ENCODE measurements at places on chromosomes 3 and 15.

DNA sequence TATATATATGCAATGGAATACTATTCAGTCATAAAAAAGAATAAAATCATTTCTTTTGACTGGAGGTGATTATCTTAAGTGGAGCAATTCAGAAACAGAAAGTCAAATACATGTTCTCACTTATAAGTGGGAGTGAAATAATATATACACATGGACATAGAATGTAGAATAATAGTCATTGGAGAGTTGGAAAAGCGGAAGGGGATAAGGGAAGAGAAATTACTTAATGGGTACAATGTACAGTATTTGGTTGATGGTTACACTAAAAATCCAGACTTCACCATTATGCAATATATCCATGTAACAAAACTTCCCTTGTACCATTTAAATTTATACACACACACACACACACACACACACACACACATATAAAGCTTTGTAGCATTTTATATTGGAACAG is 84.3 kb downstream of the RAP2B start:
- DNase-seq: no peak

DNA sequence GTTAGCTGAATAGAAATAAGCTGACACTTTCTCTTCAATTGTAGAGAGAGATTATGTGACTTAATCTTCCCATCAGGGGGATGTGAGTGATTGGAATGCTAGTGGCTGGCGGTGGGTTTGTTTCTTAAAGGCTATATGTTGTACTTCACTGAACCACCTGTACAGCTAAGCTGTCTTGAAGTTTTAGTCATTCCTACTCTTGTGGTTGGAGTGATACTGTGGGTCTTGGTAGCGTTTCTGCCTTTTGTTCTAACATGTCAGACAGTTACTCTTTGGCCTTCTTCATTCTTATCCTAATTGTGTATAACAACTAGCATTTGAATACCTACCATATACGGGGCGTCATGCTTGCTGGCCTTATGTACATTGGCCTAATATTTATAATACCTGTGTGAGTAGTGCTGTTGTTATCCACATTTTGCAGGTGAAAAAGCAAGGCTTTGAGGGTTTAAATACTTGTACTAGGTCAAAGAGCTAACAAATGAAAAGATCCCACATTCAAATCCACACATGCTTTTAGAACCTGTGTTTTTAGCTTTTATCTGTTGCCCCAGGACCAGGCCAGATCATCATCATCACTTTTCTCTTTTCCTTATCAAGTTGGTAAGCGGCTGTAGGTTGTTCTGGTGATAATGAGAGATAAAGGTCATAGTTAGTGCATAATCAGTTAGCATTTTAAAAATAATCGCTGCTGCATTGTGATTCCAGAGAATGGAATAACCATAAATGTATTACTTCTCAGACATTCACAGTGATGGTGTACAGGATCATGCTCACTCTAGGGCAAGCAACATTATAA is 50.2 kb downstream of the AKAP13 start:
- DNase-seq: no peak

DNA sequence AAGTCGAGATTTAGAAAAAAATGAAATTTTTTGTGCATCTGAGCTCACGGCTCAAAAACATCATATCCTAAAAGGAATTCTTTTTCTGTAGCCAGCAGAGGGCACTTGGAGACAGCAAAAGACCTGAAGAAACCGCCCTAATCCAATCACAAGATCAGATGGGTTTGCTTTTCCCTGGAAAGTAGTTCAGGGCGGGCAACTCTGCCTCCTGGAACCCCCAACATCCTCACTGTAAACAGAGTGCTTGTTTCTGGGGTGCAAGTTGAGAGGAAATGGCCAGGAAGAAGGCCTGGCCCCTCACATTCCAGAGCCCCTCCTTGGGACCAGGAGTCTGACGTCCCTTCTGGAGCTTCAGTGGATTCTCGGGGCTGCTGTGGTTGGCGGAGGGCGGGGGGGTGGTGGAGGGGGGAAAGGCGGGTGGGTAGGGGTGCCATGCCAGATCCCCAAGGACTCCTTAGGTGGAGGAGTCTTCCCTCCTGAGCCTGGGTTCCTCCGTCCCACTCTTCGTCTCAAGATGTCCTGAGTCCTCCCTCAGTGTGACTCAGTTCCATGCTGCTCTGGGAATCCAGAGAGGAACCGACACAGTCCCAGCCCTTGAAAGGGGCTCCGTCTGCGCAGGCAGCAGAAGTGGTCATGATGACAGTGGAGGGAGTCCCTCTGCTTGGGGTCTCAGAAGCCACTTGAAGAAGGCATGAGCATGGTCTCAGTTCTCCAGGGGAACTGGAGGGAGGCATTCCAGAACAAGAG is 35.9 kb downstream of the CCK start:
- peak; percentile 40 for DNase-seq

DNA sequence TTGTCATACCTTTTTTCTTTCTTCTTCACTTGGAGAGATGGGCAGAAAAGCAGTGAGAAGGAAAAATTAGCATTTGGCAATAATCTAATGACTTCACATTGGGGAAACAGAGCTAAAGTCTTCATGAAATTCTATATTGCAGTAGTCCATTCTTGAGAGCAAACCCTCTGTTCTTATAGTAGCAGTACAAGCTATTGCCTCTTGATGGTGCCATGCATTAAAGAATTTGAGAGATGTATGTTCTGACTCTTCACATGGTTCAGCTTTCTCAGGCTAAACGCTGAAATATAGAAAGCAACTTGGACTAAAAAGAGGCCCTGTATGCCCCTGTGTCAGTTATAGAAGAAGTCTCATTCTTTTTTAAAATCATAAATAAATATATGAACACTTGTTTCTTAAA is 36.0 kb downstream of the PHLDB2 start:
- peak; percentile 14 for DNase-seq

DNA sequence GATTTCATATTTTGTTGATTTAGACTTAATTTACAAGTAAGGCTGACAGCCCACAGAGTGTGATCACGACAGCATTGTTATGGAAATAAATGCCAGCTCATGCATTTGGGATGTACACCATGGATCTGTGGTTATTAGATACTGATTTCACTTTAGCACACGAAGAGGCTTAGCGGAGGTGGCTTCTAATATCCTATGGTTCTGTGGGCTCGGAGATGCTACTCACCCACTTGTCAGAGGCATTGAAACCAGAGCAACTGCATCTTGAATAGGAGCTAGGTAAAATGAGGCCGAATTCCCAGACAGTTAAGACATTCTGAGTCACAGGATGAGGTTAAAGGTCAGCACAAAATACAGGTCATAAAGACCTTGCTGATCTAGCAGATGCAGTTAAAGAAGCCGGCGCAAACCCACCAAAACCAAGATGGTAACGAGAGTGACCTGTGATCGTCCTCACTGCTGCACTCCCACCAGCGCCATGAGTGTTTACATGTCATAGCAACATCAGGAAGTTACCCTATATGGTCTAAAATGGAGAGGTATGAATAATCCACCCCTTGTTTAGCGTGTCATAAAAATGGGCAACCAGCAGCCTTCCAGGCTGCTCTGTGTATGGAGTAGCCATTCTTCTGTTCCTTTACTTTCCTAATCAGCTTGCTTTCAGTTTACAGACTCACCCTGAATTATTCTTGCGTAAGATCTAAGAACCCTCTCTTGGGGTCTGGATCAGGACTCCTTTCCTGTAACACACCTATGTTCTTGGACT is 117.5 kb downstream of the PGPEP1L start:
- DNase-seq: no peak

DNA sequence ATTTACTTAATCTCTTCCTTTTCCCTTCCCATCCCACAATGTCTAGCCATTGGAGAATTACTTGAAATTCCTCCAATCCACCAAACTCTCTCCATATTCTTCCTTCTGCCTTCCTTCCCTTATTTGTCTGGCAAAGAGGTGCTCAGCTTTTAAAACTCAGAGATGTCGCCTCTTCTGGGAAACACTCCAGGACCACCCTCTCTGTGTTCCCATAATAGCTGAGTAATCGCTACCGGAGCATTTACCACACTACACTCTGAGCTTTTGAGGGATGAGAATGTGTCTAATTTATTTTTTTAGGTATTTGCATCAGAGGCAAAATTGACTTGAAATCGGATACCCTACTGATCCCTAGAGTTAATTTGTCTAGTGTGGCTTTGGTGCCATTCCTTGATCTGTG is 245.7 kb upstream of the TPRG1 start:
- no peak for DNase-seq

GRCh38 chr3:176328198-176328597 is 869.1 kb downstream of the TBL1XR1 start:
- DNase-seq: no peak

DNA sequence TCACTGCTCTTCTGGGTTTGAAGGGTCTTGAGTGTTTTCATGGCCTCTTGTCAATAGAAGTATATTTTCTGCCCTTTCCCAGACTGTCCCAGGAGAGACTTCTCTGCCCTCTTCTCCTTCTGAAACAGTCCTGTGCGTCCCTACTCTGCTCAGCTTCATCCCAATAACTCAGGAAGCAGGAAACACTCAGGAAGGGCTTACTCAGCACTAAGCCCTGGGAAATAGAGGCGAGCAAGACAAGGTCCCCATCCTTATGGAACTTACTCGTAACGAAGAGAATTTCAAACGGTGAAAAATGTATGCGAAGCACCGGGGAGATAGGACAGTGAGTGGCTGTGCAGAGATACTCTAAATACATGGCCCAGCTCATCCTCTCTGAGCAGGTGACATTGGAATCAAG is 52.8 kb upstream of the TFRC start:
- no peak for DNase-seq

DNA sequence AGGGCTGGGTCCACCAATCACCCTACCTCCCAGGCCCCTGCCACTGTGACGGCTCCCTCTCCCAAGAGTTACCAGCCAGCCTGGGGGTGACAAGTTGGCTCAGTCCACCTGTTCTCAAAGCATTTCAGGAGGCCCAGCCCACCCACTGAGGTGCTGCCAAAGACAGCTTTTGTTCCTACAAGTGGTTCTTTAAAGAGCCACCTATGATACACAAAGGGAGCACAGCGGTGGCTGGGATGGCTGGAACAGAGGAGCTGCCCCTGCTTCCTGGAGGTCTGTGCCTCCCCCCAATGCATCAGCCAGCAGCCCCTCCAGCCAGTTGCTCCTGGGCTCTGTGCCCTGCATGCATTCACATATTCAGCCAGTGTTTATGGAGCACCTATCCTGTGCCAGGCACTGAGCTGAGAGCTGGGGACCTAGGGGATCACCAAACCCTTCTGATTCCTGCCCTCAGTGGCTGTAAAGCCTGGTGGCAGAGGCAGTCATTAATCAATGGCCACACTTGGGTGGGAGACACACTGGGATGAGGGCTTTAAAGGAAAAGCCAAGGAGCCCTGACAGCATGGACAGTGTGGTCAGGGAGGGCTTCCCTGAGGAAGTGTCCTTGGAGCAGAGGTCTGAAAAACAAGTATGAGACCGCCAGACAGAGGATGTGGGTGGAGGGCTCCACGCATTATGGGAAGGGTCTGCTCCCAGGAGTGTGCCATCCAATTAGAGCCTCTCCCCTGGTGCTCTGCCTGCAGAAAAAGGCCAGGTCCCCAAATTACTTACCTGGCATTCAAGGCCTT is 107.1 kb upstream of the LINGO1 start:
- DNase-seq: no peak

GRCh38 chr3:140163159-140163763 is 228.3 kb downstream of the CLSTN2 start:
- no peak for DNase-seq

DNA sequence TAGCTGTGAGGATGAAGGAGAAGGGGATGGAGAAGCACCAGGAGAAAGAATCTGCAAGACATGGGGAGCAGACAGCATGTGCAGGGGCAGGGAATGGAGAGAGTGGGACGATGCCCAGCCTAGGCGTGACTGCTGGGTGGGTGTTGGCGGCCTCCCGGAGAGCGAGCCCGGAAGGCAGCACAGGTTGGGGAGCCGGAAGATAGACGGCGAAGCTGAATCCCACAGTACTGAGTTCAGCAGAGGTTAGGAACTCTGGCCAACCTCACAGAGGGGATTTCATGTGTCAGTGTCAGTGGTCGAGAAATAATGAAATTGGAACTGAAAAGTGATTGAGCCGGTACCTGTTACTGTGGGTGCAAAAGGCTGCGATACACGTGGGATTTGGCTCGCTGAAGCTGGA is 55.2 kb downstream of the PXYLP1 start:
- no peak for DNase-seq

Measured in OCI-LY7 (cell line).